ENCODE measurements at places on chromosomes 3 and 15.
A peak's percentile ranks its signal among the peaks of the same experiment; 100 is the strongest.

DNA sequence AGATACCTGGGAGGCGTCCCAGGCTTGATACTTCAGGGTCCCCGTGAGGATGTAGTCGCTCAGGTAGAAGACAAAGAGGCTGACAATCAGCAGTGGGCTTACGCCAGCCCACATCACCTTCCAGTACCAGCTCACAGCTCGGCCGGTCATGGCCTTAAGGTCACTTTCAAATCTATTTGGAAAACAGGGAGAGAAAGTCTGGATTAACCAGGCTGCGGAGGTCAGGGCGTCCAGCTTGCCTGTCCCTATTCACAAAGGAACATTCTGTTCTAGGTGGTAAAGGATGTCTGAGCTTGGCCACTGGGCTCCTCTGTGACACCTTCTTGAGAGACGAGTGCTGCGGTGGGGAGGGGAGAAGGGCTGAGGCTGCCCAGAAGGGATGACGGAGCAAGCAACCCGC, 36.5 kb downstream of the SLC6A20 start:
- H3K36me3 ChIP-seq = no peaks in the 10 kb centered on the region
- no peak overlapping the region for H3K27ac ChIP-seq
- DNase-seq = no peak
- H3K27me3 ChIP-seq = peaks cover 22% of the 10 kb centered on the region

GRCh38 chr3:152051501-152052404, 178.3 kb downstream of the SUCNR1 start:
- no peaks in the 10 kb centered on the region for H3K36me3 ChIP-seq
- H3K27me3 ChIP-seq = no peaks in the 10 kb centered on the region
- no peak for DNase-seq
- H3K4me1 ChIP-seq = no peaks in the 10 kb centered on the region
- H3K27ac ChIP-seq = no peak overlapping the region

DNA sequence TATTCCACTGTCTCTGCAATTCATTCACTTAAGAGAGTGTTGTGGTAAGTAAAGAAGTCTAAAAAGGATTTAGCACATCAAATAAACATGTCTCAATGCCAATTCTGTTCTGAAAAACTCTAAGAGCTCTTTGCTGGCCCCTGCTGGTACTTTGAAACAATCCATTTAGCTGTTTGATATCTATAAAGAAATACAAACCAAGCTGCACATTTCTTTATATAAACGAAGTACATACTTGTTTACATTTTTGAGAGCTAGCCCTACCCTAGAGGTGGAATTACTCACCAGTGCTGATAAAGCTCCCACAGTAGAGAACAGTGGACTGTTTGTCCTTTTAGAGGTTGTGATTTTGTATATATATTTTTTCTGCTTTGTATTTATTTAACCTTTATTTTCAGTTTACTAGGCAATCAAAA, 75.5 kb downstream of the NEDD4 start:
- no peaks in the 10 kb centered on the region for H3K27me3 ChIP-seq
- H3K27ac ChIP-seq = no peak overlapping the region
- H3K4me1 ChIP-seq = peaks cover 17% of the 10 kb centered on the region
- no peak for DNase-seq
- no peaks in the 10 kb centered on the region for H3K36me3 ChIP-seq
- no peak overlapping the region for H3K4me3 ChIP-seq

DNA sequence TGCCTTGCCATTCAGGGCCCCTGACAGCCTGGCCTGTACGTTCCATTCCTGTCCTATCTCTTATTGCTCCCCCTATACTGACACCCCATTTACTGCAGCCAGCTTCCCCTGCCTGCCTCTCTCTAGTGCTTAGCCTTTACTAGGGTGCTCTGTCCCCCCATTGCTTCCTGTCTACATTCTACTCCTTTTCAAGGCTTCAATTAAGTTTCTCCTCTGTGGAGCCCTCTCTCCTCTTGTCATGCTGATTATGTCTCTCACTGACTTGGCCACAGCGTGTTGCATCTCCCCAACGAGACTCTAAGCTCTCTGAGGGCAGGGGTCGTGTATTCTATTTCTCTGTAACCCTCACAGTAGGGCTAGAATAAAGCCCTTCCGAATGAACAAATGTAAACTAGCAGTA, 185.2 kb downstream of the RPLP1 start:
- no peak overlapping the region for H3K27ac ChIP-seq
- no peak overlapping the region for H3K4me3 ChIP-seq
- H3K36me3 ChIP-seq = no peaks in the 10 kb centered on the region
- no peak for DNase-seq
- no peaks in the 10 kb centered on the region for H3K4me1 ChIP-seq
- H3K27me3 ChIP-seq = no peaks in the 10 kb centered on the region

GRCh38 chr3:123859177-123859576, 25.0 kb downstream of the MYLK start:
- no peaks in the 10 kb centered on the region for H3K27me3 ChIP-seq
- no peak overlapping the region for H3K27ac ChIP-seq
- H3K4me1 ChIP-seq = no peaks in the 10 kb centered on the region
- no peak for DNase-seq
- H3K4me3 ChIP-seq = no peak overlapping the region

GRCh38 chr15:88004399-88004798, 252.1 kb downstream of the NTRK3 start:
- DNase-seq = no peak
- no peak overlapping the region for H3K27ac ChIP-seq
- H3K4me3 ChIP-seq = no peak overlapping the region
- no peaks in the 10 kb centered on the region for H3K27me3 ChIP-seq

DNA sequence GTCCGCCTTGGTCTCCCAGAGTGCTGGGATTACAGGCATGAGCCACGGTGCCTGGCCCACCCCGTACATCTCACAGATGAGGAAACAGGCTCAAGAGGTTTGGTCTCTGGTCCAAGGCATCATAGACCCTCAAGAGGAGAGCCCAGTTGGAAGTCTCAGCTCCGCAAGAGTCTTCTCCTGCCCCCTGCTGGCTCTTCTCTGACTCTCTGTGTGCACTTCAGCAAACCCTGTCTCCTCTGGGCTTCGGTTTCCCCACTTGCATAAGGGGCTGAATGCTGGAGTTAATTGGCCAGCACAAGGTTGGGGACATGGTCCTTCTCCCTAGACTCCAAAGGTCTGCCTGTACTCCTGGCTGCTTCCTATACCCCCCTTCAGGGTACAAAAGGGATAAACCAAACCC, 3.9 kb downstream of the MST1R start:
- peaks cover 39% of the 10 kb centered on the region for H3K36me3 ChIP-seq
- no peak for DNase-seq
- no peaks in the 10 kb centered on the region for H3K27me3 ChIP-seq
- peak overlapping the region; percentile 63 for H3K4me3 ChIP-seq
- peaks cover 33% of the 10 kb centered on the region for H3K4me1 ChIP-seq

DNA sequence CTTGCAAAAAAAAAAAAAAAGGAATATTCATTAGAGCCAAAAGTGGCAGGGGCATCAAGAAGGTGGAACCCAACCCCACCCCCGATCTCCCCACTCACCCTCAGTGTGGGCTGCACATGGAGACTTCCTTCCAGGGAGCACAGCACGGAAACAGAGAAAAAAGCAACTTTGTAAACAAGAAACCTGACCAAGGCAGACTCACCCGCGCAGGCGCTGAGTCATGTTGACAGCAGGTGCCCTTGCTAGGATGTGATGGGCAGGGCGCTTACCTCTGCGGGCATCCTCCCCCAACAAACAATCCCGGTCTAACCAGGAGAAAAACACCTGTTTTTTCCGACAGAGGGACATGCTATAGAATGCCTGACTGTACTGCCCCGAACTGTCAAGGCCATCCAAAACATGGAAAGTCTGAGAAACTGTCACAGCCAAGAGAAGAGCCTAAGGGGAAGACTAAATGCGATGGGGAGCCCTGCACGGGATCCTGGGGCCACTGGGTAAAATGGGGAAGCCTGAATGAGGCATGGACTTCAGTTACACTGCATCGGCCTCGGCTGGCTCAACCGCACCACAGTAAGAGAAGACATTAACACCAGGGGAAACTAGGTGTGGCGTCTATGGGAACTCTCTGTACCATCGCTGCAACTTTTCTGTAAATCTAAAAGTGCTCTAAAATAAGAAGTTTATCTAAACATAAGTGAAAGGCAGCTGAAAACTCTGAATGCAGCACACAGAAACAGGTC, 66.7 kb upstream of the GATA2 start:
- peaks cover 61% of the 10 kb centered on the region for H3K27me3 ChIP-seq
- H3K4me3 ChIP-seq = no peak overlapping the region
- peaks cover 5% of the 10 kb centered on the region for H3K4me1 ChIP-seq

DNA sequence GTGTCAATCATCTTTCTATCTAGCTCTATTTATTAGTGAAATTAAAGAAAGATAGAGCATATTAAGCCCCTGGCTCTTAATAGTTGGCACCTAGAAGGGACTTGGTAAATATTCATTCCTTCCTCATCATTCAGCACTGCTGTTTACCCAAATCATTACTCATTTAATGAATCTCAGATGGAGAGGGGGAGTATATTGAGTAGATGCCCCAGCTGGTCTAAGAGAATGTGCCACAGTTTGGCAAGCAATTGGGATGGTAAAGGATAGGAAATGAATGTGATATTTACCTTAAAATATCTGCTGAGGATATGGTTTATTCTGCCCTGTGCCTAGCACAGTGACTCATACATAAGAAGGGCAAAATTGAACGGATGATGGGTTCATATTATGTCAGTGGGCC, 6.0 kb downstream of the IL1RAP start:
- H3K4me1 ChIP-seq = peaks cover 12% of the 10 kb centered on the region
- no peak overlapping the region for H3K27ac ChIP-seq
- no peak overlapping the region for H3K4me3 ChIP-seq
- DNase-seq = no peak
- H3K27me3 ChIP-seq = no peaks in the 10 kb centered on the region
- peaks cover 5% of the 10 kb centered on the region for H3K36me3 ChIP-seq

DNA sequence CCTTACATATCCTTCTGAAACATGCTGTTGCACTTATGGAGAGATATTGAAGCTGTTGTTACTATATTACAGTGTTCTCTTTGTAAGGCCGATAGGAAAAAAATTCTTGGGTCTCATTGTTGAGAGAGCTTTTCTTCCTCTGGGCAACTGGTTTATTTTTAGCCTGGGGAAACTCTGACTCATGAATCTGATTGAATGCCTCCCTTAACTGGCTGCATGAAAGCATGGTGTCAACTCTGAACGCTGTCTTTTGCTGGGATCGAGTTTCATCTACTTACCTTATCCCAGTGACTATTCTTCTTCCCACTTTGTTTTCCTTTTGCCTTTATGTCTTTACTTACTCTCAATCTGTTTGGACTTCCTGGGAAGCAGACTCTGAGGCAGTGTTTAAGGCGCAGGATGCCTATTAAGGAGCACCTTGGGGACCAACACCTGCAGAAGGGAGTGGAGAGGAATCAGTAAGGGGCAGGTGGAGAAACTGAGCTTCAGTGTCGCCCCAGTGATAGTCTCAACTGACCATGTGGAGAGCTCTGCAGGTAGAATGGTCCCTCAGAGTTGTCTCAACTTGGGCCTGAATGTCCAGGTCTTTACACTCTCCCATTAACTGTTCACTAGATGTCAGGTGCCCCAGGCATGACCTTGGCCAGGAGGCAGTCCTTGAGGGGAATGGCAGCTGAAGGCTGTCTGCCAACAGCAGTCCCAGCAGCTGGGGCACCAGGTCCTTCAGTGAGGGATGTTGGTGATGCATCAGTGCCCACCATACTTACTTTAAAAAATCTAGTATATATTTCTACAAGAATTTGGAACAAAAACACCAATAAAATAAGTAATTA, 88.9 kb upstream of the CCNL1 start:
- H3K27me3 ChIP-seq = no peaks in the 10 kb centered on the region
- no peaks in the 10 kb centered on the region for H3K36me3 ChIP-seq
- no peak overlapping the region for H3K4me3 ChIP-seq

DNA sequence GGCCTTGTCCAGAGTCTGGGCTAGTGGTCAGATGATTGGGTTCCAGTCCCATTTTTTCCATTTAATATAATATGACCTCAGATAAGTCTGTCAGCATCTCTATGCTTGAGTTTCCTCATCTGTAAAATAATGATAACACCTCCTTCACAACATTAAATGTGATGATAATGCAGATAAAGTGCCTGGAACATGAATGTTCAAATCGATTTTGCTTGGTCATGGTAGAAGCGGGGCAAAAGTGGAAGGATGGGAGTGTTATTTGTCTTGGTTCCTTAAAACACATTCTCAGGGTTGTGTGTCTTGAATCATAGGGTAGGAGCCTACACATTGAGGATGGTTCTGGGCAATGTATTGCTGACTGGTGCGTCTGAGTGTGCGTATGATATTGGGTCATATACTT, 16.9 kb downstream of the ARIH2 start:
- peaks cover 27% of the 10 kb centered on the region for H3K4me1 ChIP-seq
- no peak overlapping the region for H3K27ac ChIP-seq
- H3K27me3 ChIP-seq = no peaks in the 10 kb centered on the region
- DNase-seq = no peak
- no peaks in the 10 kb centered on the region for H3K36me3 ChIP-seq

- H3K36me3 ChIP-seq = no peaks in the 10 kb centered on the region
- no peaks in the 10 kb centered on the region for H3K4me1 ChIP-seq
- H3K4me3 ChIP-seq = no peak overlapping the region
- no peak for DNase-seq
These were observed 145.0 kb upstream of the MITF start for GRCh38 chr3:69594286-69594685.

DNA sequence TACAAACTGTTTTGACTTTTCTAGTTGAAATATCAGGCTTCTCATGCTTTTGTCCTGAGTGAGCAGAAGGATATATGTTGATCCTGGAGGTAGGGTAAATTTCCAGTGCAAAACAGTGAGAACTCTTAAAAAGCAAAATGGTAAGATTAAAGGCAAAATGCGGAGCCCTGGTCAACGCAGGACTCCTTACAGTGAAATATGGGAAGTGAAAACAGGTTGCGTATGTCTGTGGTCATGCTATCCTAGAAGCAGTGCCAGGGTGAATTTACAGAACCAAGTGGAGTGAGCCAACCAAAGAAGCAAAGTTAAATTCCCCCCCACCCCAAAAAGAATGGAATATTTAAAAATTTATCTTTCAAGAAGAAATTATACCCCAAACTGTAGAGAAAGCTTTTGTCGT, 256.4 kb downstream of the NR2F2 start:
- DNase-seq = no peak
- H3K27ac ChIP-seq = no peak overlapping the region

- H3K27ac ChIP-seq = peak overlapping the region; percentile 15
- H3K4me3 ChIP-seq = peak overlapping the region; percentile 63
- peaks cover 8% of the 10 kb centered on the region for H3K27me3 ChIP-seq
These were observed 1.0 kb downstream of the C3orf80 start for GRCh38 chr3:160226026-160226907.

DNA sequence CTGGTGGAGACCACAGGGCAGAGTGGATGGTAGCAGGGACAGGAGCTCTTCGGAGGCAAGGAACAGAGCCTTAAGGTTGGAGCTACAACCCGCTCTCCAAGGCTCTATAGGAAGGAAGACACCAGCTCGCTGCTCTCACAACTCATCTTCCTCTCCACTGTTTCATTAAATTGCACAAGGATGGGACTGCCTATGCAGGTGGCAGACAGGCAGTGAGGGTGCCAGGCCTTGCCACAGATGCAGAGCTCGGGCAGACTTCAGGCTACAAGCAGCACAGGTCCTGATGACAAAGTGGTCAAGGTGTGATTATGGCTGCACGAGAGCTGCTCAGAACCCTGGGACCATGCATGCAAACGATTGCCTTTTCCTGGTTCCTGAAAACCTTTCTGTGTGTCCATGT, 144.6 kb downstream of the FOXP1 start:
- peaks cover 64% of the 10 kb centered on the region for H3K4me1 ChIP-seq
- H3K27me3 ChIP-seq = no peaks in the 10 kb centered on the region
- no peak for DNase-seq
- H3K4me3 ChIP-seq = no peak overlapping the region
